ENCODE measurements at places on chromosomes 3 and 15.
A peak's percentile ranks its signal among the peaks of the same experiment; 100 is the strongest.

DNA sequence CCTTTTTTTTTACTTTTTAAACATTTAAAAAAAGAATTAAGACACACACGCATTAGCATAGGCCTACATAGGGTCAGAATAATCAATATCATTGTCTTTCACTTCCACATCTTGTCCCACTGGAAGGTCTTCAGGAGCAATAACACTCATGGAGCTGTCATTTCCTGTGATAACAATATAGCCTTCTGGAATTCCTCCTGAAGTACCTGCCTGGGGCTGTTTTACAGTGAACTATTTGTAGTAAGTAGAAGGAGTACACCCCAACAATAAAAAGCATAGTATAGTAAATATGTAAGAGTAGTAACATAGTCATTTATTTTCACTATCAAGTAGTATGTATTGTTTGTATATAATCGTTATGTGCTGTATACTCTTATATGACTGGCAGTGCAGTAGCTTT is 19.5 kb upstream of the CLDN18 start:
- DNase-seq: no peak

GRCh38 chr3:46948830-46949671 is 27.5 kb downstream of the CCDC12 start:
- no peak for DNase-seq

- no peak for DNase-seq
These were observed 76.7 kb downstream of the GHSR start for GRCh38 chr3:172371544-172371943.

GRCh38 chr3:27079427-27080257 is 289.5 kb downstream of the NEK10 start:
- peak; percentile 62 for DNase-seq

GRCh38 chr15:82847703-82848102 is 38.3 kb downstream of the WHAMM start:
- no peak for DNase-seq

DNA sequence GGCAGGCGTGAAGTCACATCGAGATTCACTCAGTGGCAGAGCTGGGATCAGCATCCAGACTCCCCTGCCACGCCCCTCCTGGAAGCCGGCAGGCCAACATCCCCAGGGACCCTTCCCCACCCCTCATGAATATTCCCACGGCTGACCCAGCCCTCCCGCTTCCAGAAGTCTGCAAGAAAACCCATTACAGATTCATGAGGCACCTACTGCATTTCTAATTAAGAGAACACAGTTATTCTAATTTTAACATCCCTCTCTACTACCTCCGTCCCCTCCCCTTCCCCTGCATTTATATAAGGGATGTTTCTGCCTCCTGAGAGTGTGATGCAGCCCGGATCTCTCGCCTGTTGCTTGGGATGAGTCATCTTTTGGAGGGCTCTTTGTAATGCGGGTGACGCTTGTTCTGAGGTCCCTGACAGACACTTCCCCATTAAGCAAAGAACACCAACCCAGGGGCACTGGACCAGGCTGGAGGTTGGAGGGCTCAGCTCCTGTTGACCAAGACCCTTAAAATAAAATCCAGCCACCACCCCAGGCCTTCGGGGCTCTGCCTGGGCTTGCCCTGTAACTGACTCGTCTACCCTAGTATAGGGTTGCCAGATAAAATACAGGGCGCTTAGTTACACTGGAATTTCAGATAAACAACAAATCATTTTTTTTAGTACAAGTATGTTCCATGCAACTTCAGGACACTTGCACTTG is 118.7 kb downstream of the NUP210 start:
- peak; percentile 50 for DNase-seq

- no peak for DNase-seq
These were observed 506.3 kb downstream of the ROBO2 start for GRCh38 chr3:77546246-77546645.

DNA sequence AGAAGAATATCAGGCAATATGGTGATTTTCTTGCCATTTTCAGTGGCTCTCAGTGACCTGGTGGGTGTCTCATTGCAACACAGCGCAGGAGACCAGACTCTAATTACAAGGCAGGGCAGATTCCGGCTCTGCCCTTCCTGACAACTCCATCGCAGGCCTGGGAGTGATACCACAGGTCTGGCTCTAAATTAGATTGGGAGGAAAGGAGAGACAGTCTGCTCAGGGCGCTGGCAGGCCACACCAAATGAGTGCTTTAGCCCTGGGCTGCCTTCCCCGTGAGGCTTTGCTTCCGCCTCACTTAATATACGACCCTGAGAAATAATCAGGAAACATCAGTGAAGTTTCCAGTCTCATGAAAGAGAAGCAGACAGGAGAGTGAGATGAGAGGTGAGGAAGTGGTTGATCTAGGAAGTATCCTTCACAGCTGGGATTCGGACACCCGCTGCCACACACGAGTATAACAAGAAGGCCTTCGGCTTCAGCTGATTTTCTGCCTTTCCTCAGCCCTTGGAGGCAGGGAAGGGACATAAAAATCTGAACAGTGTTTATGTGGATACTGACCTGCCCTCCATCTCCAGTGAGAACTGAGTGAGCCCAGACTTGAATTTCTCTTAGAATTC is 73.7 kb upstream of the PROK2 start:
- no peak for DNase-seq

DNA sequence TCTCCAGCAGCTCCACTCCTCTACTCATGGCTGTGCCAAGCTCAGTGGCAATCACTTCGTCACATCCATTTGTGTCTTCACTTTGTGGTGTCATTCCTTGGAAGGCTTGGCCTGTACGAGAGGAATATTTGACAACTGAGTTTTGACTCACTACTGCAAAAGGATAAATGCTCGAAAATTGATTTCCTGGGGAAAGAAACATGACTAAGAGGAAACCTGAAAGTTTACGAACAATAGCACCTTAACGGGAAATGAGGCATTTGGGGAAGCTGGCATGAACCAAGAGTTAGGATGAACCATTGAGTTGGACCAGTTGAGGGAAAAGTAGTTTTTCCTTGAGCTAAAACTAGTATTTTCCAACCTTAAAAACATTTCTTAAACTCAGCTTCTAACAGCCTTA is 74.2 kb upstream of the ABHD17C start:
- DNase-seq: peak; percentile 44

- peak; percentile 78 for DNase-seq
These were observed 41.5 kb downstream of the DLG1 start for GRCh38 chr3:197256836-197257444.

GRCh38 chr15:39140060-39140604 is 440.7 kb upstream of the THBS1 start:
- DNase-seq: peak; percentile 96

DNA sequence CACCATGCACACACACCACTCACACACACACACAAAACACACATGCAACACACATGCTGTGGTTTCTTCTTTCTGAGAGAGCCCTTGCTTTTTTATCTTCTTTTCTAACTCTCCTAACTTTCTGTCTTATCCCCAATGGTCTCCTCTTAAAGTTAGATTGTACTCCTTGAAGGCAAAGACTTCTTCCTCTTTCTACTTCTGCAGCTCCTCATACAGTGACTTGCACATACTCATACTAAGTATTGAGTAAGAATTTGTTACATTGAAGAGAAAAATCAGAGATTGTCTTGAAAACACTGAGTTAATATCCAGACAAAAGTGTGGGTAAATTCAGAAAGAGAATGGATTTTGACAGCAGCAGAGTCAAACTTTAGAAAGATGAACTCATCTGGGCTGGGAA is 64.4 kb downstream of the GTPBP8 start:
- DNase-seq: no peak

GRCh38 chr15:58438956-58439355 is 7.2 kb downstream of the LIPC start:
- peak; percentile 72 for DNase-seq

- no peak for DNase-seq
These were observed 648.3 kb upstream of the CFAP20DC start for GRCh38 chr3:59698091-59698490.

DNA sequence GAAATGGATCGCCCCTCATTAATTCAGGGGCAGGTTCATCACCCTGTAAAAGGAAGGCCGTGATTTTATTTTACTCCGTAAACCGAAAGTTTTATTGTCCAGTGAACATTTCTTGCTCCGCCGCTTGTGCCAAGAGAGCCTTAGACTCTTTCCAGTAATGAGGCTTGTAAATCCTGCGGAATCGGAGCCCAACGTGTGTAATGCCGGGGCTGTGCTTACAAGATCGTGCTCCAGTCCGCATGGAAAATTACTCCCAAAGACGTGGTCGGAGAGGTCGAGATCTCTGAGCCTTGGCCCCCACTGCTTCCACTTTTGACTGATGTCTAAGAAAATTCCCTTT is 649 bp upstream of the PLOD2 start:
- DNase-seq: peak; percentile 68

- DNase-seq: no peak
These were observed 232.8 kb downstream of the TAFA4 start for GRCh38 chr3:68699541-68699940.

- DNase-seq: peak; percentile 62
These were observed 18.3 kb downstream of the MYZAP start for GRCh38 chr15:57609805-57610529.

- no peak for DNase-seq
These were observed 26.0 kb upstream of the SEC62 start for GRCh38 chr3:169940470-169941181.

DNA sequence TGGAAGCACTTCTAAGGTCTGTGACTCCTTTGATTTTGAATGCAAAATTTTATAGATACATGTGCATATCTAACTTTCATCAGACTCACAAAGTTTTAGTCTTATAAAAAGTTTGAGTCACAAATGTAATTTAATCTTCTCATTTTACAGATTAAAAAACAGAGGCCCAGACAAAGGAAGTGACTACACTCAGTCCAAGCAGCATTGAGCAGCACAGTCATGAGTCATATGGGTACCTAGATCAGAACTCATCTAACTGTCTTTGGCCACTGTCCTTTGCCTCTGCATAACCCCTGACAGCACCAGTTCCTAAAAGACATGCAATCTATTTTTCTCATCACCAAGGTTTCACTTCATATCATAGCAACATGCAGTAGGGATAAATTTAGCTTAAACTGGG is 210.7 kb upstream of the KCNH8 start:
- DNase-seq: no peak

DNA sequence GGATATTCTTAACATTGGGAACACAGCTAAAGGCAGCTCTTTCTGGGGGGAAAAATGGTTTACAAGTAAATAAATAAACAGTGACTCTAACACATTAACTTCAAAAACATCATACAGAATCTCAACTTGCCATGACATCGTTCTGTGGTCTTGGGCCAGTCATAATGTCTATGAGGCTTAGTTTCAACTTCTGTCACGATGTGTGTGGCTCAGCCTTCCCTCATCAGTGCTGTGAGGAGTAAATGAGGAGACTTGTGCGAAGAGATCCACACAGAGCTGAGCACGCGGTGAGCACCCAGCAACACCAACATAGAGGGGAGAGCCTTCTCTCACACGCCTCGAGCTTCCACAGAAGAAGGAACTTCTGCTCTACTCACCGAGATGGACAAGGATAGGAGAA is 49.0 kb downstream of the DZIP1L start:
- DNase-seq: no peak

GRCh38 chr15:100686021-100686724 is 83.8 kb downstream of the ASB7 start:
- DNase-seq: no peak

- DNase-seq: peak; percentile 42
These were observed 7.3 kb downstream of the TYRO3 start for GRCh38 chr15:41566121-41566885.

DNA sequence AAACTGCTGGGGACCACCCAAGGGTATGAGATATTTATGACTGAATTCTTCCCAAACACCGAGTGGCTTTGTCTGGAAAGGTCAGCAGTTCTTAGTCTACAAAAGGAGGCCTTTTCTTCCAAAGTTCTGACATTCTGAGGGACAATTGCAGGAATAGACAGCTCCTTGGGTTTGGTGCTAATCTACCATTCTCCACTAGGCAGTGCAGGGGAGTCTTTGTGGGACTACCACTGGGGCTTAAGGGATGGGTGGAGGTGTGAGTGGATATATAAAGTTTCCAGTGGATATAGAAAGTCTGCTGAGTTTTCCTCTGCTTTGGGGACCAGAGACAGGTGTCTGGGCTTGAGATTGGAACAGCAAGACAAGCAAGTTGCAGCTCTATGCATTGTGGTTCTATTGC is 62.7 kb downstream of the EXOG start:
- no peak for DNase-seq

- DNase-seq: no peak
These were observed 36.9 kb downstream of the ZXDC start for GRCh38 chr3:126438746-126439145.

DNA sequence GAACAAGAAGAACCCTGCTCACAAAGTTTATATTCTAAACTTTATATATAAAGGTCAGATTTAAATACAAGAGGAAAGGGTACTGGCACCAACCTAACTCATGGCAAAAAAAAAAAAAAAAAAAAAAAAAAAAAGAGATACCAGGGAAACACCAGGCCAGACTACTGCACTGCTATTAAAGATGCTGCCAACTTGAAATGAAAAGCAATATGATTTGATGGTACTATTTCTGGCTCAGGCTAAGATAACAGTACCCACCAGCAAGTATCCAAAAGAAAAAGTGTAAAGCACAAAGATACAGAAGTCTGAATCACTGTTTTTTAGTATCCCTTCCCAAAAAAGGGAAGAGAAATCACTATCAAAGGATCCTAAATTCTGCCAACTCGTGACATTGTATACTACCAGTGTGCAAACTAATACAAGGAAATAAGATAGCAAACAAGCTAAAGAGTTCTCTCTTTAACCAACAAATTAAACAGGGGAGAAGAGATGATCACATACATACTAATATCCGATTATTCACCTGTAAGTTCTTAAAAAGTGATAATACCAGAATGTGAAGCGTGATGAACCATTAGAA is 28.4 kb downstream of the PEAK1 start:
- DNase-seq: no peak

- DNase-seq: no peak
These were observed 17.4 kb upstream of the RAF1 start for GRCh38 chr3:12681089-12681942.

DNA sequence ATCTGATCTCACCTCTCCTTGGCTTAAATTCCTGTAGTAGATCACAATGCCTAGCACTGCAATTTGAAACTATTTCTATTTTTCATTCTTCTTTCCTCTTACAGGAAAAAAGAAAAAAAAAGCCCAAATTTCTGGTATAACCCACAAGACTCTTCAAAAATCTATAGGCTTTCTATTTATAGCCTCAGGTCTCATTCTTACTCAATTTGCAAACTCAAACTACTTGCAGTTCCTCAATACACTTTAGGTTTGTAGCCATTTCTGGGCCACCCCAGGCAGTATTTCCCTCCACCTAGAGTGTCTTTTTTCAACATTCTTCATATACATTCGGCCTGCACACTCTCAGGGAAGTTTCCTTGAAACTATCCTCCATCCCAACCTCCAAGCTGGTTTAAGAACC is 169.0 kb downstream of the TBC1D5 start:
- no peak for DNase-seq

- no peak for DNase-seq
These were observed 155.1 kb upstream of the CNTN4 start for GRCh38 chr3:1943395-1944118.

DNA sequence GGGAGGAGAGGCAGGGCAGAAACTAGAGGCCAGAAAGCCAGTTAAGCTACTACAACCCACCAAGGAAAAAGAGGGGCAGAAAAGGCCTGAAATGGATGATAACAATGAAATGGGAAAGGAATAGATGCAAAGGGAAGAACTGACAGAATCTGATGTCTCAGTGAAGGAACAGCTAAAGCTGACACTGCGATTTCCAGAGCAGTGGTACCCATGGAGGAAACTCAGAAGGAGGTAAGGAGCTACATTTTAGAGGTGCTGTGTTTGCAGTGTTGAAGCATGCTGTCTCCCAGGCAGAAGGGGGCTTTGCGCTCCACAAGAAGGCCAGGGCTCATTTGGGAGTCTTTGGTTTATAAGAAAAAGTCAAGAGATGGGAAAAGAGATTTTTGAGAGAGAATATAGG is 38.0 kb downstream of the ZBTB38 start:
- no peak for DNase-seq
